Sigmoid colon (tissue), 7 donors: ENCODE measurements at places on chromosomes 13 and 19. TPM values are rescaled to one million over a fixed set of nuclear protein-coding genes. Genes with fewer than 3 reads are reported as not detected.

DNA sequence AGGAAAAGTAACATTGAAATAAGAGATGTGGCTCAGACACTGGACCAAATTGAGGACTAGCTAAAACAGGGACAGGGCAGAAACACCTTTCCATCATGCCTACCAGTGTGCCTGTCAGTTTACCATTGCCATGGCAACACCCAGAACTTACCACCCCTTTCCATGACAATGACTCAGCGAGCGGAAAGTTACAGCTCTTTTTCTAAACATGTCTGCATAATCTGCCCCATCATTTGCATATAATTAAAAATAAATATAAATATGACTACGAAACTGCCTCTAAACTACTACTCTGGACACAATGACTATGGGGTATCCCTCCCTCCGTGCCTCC lies 96.0 kb downstream of the UBL3 start:
- H3K4me1 ChIP-seq = peaks cover 5% of the 10 kb centered on the region
- DNase-seq = no peak
- no peaks in the 10 kb centered on the region for H3K36me3 ChIP-seq
- H3K27ac ChIP-seq = no peak overlapping the region
- H3K27me3 ChIP-seq = no peaks in the 10 kb centered on the region

DNA sequence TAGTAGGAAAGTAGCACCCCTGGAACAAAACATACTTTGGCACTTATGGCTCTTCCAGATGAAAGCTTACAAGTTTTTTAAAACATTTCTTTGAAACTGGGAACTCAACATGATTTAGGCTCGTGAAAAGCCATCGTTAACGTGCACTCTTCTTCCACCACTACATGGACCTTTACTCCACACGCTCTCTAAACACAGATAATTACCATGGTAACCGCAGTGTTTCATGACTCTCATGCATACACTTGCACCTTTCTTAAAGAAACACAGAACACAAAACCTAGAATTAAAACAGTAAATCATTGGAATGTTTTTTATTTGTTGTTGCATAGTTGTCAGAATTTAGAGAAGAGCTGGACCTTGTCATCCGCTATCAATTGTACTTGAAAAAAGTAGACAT lies 154.3 kb downstream of the FGF9 start:
- no peaks in the 10 kb centered on the region for H3K36me3 ChIP-seq
- no peak overlapping the region for H3K4me3 ChIP-seq
- H3K27ac ChIP-seq = no peak overlapping the region
- peaks cover 45% of the 10 kb centered on the region for H3K4me1 ChIP-seq

ZNF468 gene
- total RNA-seq = 10.8 TPM

GRCh38 chr13:41813426-41813825 lies 147.5 kb downstream of the VWA8 start:
- DNase-seq = no peak
- H3K36me3 ChIP-seq = no peaks in the 10 kb centered on the region
- no peak overlapping the region for H3K4me3 ChIP-seq
- no peak overlapping the region for H3K27ac ChIP-seq
- peaks cover 7% of the 10 kb centered on the region for H3K4me1 ChIP-seq

GRCh38 chr13:103812971-103813370 lies 746.8 kb upstream of the SLC10A2 start:
- H3K27ac ChIP-seq = no peak overlapping the region
- no peaks in the 10 kb centered on the region for H3K27me3 ChIP-seq
- H3K36me3 ChIP-seq = no peaks in the 10 kb centered on the region
- H3K4me1 ChIP-seq = no peaks in the 10 kb centered on the region
- no peak for DNase-seq
- H3K4me3 ChIP-seq = no peak overlapping the region

FUT6 gene
- total RNA-seq = not detected

RNF113B gene
- not detected for total RNA-seq

GRCh38 chr13:31968473-31968872 lies 63.1 kb upstream of the FRY start:
- H3K4me1 ChIP-seq = peaks cover 7% of the 10 kb centered on the region
- H3K27me3 ChIP-seq = no peaks in the 10 kb centered on the region
- no peak overlapping the region for H3K27ac ChIP-seq
- H3K36me3 ChIP-seq = no peaks in the 10 kb centered on the region
- DNase-seq = no peak
